Esophagus muscularis mucosa (tissue), 4 donors: ENCODE measurements at places on chromosomes 2 and 18. TPM values are rescaled to one million over a fixed set of nuclear protein-coding genes. Genes with fewer than 3 reads are reported as not detected.

DNA sequence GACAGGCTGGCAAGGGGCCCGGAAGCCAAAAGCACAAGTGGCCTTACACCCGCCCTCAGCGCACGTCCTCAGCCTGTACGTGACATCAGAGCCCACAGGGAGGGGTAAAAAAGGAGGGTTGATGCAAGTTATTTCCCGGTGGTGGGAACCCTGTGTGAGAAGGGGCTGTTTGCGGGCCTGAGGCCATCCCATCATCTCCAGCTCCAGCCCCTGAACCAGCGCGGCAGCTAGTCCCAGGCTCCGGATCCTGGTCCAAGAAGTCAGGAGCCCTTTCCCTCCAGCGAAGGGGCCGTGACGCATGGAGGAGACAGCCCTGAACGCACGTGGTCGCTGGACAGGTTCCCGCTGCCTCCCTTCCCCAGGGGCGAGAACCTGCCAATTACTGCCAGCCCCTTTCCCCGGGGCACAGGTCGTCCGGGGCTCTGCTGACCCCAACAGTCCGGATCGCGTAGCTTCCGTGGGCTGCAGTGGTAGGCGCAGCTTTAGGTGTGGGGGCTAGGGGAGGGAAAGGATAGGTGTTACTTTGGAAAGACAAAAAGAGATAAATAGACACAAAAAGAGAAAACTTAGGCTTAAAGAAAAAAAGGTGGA, 1.3 kb upstream of the LRP2 start:
- no peak for DNase-seq

Gene CCDC141
- 8.7 TPM for total RNA-seq

DNA sequence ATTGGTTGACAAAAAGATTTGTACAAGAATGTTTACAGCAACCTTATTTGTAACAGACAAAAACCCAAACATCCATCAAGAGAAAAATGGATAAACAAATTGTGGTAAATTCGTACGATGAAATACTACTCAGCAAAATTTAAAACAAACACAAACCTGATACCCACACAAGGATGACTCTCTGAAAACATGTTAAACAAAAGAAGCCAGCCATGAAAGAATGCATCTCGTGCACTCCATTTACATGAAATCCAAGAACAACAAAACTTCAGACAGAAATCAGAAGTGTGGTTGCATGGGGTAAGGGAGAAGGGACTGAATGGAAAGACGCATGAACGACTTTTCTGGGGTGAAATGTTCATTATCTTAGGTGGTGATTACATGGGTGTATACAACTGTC, 93.4 kb downstream of the SLC25A12 start:
- no peak for DNase-seq

Gene FZD7
- total RNA-seq = 67.7 TPM

GRCh38 chr2:230942920-230943896, 18.2 kb upstream of the GPR55 start:
- peak; percentile 53 for DNase-seq

Gene FBXO15
- 0.45 TPM for total RNA-seq

Gene GALNT13
- 0.42 TPM for total RNA-seq

- DNase-seq = no peak
Measured at GRCh38 chr2:232981356-232981755, 31.7 kb downstream of the NGEF start.

DNA sequence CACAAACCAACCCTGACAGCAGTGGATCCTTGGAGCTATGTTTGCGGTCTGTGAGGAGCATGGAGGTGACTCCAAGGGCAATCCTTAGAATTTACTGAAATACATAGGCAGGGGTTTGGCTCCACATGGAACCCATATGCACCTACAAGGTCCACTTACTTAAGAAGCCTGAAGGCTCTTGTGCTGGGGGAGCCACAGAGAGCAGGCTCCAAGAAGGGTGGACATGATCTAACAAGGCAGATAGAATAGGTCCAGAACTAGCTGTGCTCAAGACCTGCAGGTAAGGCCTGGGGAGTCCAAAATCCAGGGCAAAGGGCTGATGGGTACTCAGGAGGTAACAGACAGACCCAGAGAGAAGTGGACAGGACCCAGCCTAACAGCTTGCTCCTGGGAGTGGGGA, 1.2 kb upstream of the CDK5R2 start:
- DNase-seq = no peak

DNA sequence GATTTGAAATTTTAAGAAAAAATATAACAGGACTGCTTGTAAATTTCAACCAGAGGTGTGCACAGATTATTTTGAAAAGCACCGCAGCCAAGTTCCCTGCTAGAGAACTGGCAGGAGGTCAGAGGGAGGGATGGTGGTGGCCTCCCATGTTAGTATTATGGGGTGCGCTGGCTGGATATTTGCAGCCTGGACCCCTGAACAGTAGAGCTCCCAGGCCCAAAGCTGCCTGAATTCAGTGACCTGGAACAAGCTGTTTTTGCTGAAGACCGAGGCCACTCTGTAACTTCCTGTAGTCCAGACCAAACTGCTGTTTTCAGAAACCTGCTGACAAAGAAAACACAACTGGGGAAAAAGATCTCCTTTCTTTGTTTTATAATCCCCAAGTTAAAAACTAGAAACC, 314.3 kb downstream of the TNS1 start:
- no peak for DNase-seq
